GM04504 (cell line): ENCODE measurements at places on chromosomes 1 and 21.
A peak's percentile ranks its signal among the peaks of the same experiment; 100 is the strongest.

GRCh38 chr1:53658489-53659230, 80.3 kb downstream of the GLIS1 start:
- no peak for DNase-seq

GRCh38 chr1:88612292-88612691, 71.8 kb upstream of the PKN2 start:
- no peak for DNase-seq

- DNase-seq: no peak
Measured at GRCh38 chr1:182704677-182705076, 20.3 kb upstream of the RGS8 start.

- DNase-seq: no peak
Measured at GRCh38 chr1:151935154-151935553, 25.8 kb upstream of the THEM4 start.

DNA sequence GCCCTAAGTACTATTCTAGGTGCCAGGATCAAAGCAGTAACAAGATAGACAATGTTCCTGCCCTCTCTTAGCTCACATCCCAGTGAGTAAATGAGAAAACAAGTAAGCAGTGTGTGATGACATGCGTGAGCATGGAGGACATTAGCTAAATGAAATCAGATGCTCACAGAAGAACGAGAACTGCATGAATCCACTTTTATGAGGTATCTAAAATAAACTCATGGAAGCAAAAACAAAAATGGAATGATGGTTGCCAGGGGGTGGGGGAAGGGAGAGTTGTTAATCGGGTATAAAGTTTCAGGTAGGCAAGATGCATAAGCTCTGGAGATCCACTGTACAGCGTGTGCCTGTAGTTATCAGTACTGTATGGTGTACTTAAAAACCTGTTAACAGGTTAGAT, 195.1 kb downstream of the HHAT start:
- no peak for DNase-seq

GRCh38 chr1:203273869-203274602, 31.3 kb upstream of the BTG2 start:
- DNase-seq: no peak

DNA sequence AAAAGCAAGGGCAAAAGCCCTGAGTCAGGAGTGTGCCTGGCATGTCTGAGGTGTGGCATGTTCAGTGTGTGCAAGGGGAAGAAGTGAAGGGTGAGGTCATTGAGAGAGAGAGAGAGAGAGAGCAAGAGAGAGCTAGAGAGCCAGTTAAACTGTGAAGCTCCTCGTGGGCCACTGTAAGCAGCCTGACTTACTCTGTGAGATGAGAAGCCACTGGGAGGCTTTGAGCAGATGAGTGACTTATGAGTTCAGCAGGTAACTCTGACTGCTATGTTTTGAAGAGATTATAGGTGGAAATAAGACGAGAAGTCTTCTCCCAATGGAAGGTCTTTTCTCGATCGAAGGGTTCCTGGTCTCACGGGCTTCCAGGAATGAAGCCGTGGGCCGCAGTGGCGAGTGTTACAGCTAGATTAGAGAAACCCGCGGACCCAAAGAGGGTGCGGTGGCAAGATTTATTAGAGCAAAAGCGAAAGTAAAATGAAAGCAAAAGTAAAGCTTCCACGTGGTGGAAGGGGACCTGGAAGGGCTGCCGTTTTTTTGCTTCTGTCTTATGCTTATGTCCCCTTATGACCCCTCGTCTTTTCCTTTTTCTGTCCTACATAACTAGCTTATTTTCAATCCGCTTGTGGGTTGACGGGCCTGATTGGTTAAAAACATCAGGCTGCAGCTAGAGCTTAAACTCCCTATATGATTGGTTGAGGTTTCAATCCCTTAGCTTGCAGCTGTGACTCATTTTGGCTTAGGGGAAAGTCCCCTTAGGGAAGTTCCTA, 323.1 kb upstream of the FAM78B start:
- no peak for DNase-seq

- no peak for DNase-seq
Measured at GRCh38 chr1:114224196-114224907, 70.7 kb upstream of the SYT6 start.

DNA sequence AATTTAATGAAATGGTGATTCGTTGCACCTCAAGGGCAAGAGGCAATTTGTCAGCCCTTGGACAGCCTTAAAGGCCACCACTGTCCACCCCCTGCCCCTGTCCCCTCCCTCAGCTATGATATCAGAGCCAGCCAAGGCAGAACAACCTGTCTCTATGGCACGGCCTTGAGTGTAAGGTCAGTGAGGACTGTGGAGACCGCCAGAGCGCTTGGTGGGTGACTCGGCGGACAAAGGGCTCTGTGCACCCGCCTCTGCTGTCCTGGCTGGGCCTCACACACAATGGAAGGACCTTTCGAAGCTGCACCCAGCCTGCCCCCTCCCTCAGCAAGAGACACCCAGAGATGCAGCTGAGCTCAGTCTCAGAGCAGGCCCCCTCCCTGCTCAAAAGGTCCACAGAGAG, 50.6 kb downstream of the SDC3 start:
- DNase-seq: no peak

DNA sequence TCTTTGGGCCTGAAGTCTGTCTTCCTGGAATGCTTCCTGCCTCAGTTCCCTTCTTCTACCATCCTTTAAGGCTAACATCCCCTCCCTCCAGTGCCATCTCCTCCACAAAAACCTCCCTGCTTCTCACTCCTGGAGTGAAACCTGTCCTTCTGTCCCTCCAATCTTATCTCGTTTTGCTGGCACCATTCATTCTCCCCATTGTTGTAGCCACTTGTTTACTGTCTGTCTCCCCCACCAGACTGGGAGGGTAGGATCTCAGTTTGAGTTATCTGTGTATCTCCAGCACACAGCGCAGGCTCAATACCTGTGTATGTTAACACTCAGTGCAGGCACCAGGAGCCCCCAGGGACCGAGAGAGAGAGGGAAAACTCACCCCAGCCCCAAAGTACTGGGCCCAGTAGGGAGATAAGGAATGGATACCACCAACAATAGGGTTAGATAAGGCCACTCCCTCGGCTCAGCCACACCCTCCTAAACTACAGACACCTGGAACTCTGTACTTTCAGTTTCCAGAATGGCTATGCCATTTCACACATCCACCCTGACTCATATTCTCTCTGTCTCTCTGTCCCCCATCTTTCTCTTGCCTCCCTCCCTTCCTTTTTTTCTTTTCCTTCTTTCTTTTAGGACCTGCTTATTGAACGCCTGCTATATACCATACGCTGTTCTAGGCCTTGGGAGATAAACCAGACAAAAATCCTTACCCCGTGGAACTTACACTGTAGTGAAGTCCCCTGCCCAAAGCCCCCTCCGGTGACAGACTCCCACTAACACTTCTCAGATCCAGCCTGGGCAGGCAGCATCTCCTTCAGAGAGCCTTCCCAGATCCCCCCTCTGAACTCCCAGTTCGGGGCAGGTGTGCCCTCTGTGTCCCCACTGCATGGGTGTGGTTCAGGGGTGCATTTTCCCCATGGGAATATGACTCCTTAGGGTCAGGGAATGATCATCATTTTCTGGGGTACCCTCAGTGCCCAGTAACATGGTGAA, 3.3 kb upstream of the SSBP3 start:
- no peak for DNase-seq

GRCh38 chr1:219660666-219661463, 48.0 kb upstream of the ZC3H11B start:
- peak; percentile 29 for DNase-seq

- no peak for DNase-seq
Measured at GRCh38 chr1:46536527-46536926, 14.9 kb downstream of the KNCN start.

DNA sequence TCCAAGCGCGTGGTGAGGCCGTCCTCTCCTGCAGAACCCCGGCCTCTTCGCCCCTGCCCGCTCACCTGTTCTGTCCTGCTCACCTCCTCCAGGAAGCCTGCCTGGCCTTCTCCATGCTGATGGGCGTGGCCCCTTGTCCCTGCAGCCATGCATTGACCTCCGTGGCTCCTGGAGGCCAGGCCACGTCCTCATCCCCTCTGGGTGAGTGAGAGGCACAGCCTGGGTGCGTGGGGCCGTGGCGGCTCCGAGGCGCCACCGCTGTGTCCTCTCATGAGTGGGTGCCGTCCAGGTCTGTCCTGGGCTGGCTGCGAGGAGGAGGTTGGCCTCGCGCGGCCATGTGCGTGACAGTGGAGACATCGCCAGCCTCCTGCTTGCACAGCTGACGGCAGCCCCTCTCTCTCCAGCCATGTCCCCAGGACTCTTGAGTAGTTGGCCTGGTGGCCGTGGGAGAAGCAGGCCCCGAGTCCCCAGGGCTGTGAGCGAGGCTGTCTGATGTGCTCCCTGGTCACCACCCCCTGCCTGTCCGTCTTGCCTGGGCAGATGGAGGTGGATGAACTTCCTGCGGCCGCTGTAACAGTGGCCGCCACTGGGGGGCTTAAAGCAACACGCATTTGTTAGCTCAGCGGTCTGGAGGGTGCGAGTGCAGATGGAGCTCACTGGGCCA, 58.1 kb downstream of the PRKCZ start:
- no peak for DNase-seq

DNA sequence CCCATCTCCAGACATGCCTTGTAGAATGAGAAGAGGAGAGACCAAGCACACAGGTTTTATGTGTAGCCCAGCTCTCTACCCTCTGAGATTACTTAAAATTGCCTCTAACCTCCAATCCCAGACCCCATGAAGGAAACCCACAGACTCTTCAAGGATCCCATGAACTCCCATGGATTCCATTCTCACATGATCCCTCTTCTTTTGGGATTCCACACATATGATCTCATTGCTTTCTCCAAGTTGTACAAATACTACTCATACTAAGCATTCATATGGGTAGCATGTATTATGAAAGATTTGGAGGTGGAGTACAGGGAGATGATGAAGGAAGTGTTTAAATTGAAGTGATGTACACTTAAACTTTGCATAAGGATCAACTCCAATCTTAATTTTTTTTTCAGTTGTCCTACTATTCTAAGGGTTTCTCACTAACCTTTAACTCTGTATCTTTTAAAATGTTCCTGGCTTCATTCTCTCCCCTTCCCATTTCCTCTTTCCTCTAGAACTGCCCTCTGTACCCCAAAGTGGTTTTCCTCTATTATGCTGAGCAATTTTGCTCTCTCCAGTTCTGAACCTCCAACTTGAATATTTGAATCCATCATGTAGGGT, 41.6 kb downstream of the MFSD2A start:
- DNase-seq: no peak

DNA sequence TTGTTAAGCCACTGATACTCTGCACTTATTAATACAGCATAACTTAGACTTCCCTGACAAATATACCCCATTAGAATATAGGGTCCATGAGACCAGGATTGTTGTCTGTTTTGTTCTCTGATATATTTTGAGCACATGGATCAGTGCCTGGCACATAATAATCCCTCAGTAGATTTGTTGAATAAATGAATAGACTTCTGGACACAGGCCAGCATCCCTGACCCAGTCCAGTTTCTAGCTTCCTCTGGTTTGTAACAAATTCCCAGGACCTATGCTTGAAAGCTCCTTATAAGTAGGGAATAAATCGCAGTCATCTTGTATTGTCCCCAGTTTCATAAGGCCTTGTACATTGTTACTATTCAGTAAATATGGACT, 58.2 kb upstream of the GADD45A start:
- no peak for DNase-seq

- DNase-seq: peak; percentile 83
Measured at GRCh38 chr1:219088778-219089557, 84.7 kb upstream of the LYPLAL1 start.

- DNase-seq: no peak
Measured at GRCh38 chr1:182229921-182230491, 161.6 kb downstream of the GLUL start.

DNA sequence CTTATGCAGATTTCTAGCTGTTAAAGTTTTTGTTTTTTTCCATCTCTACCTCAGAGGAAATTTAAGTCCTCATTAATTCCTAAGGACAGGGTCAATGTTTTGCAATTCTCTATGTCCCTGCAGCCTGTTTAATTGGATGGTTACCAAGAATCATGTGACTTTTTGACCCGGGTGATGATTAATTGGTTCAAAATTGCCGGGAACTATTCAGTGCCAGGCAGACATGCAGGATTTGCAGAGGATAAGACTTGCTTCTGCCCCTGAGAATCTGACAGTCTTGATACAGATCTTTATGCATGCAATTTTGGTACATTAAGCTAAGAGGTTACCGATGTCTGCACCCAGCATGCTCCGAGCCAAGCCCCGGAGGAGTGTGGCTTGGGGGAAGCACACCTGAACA, 87.9 kb downstream of the PLPP3 start:
- no peak for DNase-seq

- DNase-seq: peak; percentile 91
Measured at GRCh38 chr1:77513839-77514763, 168.4 kb downstream of the ZZZ3 start.

DNA sequence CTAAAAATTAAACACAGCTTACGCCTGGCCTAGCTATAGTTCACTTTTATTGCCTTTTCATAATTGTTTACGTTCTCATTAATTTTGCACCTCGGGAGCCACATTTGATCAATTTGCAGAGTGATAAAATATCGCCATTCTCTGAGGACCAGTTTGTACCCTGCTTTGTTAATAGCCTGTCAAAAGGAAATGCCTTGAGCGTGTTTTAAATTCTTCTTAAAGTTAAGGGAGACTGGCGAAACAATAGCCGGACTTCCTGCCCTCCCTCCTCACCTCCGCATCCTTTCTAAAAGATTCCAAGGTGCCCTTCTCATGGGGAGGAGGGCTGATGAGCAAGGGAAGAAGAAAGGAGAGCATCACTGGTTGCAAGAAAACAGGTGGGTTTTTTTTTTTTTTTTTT, 271.6 kb downstream of the KCNJ6 start:
- no peak for DNase-seq

DNA sequence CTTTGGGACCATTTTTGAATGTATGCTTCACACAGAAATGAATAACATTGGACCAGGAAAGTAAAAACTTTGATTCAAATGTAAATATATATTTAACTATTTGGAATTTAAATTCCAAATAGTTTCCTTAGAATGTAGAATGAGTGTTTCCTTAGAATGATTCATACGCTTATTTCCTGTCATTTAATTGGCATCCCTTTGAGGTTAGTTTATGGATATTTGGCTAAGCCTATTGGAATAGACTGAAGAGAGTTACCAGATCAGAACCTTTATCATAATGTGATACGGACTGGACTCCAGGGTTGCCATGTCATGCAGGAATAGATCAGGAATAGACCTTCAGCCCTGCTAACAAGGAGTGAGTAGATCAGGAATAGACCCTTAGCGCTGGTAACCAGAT, 133.1 kb downstream of the TNNI3K start:
- no peak for DNase-seq

GRCh38 chr1:234188454-234188792, 184.8 kb upstream of the COA6 start:
- DNase-seq: no peak

DNA sequence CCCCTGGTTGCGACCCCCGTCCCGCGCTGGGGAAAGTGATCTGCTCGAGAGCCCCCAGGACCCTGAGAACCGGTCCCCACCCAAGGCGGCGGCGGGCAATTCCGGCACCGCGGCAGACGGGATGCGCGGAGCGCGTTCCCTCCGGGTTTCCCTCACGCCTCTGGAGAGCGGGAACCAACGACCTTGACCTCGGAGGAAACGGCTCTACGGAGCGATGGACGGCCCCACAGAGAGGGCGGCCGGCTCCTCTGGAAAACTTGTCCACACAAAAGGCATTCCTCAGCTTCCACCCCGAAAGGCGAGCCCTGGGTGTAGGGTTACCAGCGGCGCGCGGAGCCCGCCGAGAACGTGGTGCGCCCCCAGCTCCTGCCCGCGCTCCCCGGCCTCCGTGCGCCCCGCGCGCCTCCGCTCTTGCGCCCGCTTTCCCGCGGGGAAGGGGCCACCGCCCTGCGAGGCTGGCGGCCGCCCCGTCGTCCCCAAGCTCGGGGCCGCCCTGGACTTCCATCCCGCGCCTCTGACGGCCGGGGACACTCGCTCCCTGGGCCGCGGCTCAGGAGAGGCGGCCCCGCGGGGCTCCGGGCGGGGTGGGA, 391 bp upstream of the KIAA1614 start:
- peak; percentile 17 for DNase-seq

GRCh38 chr1:25619101-25619890, 2.7 kb downstream of the MAN1C1 start:
- DNase-seq: no peak
